ENCODE measurements at places on chromosomes 5 and 9.
A peak's percentile ranks its signal among the peaks of the same experiment; 100 is the strongest.

DNA sequence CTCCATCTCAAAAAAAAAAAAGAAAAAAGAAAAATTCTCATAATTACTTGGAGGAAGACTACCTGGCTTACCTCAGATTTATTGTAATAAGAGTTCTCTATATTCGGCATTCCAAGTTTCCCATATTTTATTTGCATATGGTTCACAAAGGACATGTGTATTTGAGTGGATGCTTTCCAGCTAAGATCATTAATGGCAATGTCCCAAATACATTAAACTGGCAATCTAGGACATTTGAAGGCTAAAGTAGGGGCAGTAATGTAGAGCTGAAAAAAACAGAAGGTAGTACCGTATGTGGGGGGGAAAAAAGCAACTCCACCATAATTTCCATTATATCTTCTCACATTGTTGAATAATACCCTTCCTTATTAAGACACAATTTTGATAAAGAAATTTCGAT, 4.9 kb downstream of the TUT7 start:
- no peak for DNase-seq

DNA sequence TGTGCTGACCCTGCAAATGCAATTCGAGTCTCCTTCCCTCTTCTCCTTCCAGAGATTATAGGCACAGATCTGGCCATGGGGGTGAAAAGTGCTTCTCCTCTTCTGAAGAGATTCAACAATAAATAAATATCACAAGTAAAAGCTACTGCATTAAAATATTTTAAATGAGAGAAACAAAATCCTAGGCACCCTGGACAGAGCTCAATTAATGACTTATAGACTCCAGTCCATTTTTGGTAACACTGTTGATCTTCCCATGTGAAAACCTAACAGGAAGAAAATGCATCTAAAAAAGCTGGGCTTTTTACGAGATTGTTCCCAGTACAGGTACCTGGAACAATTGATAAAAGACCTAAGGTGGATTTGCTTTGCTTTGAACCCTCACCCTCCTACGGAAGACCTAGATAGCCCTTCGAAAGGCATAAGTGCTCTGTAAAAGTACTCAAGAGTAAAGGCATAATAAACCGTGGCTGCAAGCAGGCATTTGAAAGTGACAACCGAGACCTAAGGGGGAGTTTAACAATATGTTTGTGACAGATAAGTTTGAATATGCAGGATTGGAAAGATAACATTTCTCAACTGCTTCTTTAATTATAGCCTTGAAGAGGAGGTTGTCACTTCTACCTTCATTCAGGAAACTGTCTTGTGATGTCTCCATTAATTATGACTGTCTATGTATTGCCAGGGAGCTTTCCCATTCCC, 29.4 kb upstream of the MED10 start:
- no peak for DNase-seq

DNA sequence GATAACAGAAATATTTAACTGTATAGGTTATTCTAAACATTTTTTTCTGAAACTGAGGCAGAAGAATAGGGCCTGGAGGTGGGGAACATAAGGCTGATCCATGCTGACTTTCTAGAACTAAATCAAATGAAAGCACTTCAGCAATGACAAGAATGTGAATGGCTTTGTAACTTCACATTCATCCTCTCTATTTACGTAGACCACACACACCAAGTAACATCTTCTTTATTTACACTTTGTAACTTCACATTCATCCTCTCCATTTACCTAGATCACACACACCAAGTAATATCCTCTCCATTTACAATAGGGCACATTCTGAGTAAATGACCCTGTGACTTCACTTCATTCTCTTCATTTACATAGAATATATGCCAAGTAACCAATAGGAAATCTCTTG, 251.8 kb upstream of the CDH9 start:
- no peak for DNase-seq

- peak; percentile 76 for DNase-seq
These were observed 58.2 kb upstream of the RXRA start for GRCh38 chr9:134267881-134268724.

DNA sequence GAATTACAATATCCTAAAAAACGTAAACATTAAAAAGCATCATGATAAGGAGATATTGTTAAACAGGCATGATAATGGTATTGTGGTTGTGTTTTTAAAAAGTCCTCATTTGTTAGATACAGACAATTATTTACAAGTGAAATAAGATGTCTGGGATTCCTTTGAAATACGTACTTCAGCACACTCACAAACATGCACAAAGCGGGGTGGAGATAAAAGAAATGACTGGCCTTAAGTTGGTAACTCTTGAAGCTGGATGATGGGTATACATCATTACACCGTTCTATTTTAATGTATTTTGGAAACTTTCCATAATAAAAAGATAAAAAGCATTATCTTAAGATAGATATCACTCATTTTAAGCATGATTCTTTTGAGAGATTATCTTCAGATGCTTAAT, 1.0 kb downstream of the FAM200C start:
- DNase-seq = no peak

- no peak for DNase-seq
These were observed 59.9 kb upstream of the CER1 start for GRCh38 chr9:14782286-14783051.

- no peak for DNase-seq
These were observed 46.0 kb upstream of the AKNA start for GRCh38 chr9:114433720-114434255.

DNA sequence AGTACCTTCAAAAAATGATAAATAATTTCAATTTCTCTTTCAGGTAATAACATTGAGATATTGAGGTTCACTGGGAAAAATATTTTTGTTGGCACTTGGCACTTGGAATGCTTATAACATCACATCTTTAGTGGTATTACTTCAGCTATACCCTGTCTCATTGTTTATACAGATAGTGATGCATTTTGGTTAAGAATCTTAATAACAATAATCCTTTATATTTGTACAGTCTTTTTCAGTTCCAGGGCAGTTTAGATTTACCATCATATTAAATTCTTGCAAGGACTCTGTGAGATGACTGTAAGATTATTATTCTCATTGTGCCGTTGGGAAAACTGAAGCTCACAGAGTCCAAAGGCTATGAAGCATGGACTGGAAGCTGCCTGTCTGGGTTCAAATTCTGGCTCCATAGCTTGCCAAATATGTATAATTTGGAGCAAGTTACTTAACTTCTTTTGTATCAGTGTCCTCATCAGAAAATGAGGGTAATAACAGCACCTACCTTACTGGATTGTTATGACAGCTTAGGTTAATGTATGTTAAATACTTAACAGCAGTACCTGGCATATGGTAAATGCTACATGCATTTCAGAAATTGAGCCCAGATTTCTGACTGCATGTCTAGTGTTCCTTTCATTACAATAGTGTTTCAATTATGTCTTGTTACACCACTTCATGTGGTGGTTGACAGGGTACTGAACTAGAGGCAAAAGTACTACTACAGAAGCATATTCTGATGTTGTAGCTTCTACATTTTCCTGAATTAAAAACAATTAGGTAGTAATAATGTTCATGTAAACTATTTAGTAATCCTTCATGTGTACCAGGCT, 272.2 kb downstream of the PLK2 start:
- no peak for DNase-seq

GRCh38 chr5:74261866-74262265, 378.7 kb downstream of the ENC1 start:
- DNase-seq = no peak

GRCh38 chr9:126154869-126155268, 171.8 kb upstream of the MVB12B start:
- DNase-seq = no peak

DNA sequence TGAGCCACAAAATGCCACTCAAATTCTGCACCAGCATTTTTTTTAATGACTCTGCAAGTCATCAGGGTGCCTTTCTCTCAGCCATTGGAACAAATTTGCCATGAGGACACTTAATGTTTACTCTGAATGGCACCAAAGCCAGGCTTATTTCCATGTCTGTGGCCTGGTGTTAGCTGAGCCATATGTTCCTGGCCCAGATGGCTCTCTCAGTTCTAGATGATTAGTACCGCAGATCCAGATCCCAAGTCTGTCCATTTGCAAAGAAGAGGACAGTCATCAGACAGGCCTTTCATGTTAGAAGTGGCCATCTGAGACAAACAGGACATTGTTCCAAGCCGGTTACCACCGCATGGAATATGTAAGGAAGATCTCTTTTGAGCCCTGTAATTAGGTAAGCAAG, 70.3 kb downstream of the INSYN2B start:
- no peak for DNase-seq

DNA sequence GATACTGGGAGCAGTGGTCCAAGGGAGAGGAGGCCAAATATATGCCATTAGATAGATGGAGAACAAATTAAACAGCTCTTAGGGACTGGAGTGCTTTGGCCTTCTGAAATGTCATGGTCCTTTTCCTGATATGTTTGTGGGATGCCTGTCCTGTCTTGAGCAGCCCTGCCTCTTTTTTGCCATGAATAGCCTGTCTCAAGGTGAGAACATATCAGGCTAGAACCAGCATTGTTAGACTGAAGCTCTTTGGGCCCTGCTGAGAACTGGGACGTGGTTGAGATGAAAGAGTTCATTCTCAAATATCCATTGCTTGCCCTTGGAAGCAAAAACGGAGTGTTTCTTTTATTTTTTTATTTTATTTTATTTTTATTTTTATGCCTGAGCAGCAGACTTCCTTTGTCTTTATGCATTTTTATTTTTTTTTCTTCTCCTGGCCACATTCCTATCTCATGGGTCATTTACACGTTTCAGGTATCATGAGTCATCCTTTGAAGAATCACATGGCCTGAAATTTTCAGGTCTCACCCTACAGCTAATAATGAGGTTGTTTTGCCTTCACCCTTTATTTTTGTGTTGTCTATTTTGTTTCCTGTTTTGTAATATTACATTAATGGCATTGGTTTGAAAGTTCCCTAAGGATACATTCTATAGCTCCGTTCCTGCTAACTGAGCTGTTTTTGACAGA, 371.4 kb downstream of the PSAT1 start:
- DNase-seq = no peak

DNA sequence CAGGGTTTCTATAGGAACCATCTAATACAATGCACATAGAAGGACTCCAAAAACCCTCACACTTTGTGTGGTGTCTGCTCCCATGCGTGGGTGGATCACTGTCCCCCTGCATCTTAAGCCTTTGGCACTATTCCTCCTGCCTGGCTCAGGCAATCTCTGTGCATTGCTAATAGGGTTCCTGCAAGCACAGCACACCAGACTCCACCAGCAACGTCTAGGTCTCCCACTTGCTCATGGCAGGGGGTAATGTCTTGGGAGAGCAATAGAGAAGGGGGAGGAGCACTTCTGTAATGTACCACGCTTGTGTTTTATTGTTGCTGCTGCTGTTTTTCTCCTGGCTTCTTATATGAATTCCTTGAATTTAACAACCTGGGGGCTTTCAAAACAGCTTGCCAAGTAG, 182.6 kb upstream of the GLRA1 start:
- no peak for DNase-seq

- peak; percentile 54 for DNase-seq
These were observed 162.4 kb upstream of the ZNF608 start for GRCh38 chr5:124908581-124909451.

DNA sequence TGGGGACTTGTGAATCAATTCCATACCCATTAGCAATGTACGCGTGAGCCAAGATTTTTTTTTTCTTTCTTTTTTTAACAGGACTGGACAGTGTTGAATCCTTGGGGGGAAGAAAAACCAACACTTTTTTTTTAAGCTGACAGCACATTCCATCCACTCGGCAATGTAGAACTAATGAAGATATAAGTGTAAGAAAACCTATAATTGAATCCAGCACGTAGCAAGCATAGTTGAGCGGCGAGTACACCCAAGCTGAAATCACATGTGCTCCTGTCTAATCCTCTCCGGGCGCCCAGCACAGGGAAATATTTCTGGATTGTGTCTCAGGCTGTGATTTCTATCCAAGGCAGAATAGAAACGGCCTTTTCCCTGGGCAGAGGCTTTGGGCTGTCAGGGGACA, 118.2 kb downstream of the BOD1 start:
- no peak for DNase-seq

- no peak for DNase-seq
These were observed 48.5 kb downstream of the WNK2 start for GRCh38 chr9:93232388-93232960.

GRCh38 chr5:142716963-142717362, 31.1 kb upstream of the FGF1 start:
- DNase-seq = no peak

DNA sequence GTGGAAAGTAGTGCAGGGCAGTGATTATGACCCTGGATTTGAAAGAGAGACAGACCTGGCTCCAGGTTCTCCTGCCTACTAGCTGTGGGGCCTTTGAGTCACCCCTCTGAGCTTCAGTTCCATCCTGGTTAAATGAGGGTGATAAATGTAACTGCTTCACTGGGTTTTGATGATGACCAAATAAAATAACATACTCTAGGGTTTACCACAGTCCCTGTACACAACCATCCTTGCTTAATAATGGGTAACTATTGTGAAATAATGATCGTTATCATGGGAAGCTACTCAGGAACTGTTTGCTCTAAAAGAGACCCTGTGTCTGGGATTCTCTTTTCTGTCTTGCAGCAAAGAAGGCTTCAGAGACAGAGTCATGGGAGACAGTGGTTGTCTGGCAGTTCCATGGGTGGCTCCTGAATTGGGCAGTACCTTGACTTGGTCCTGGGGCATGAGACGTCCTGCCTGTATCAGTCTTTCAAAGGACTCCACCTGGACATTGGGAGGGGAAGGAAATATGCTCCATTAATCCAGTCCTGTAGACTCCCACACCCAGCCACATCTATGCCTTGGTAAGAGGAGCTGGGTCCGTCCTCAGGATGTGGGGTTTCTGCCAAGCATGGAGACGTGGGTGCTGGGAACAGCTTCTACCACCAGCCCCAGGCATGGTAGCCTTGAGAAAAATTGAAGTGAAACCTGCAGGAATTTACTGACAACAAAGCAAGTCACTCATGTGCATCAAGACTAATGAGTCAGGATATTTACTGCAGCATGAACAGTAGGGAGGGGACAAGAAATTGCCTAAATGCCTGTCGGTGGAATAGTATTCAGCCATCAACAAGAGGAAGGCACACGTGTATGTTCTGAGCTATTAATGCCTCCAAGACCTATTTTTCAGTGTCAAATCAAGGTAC, 23.4 kb downstream of the AKNA start:
- DNase-seq = no peak

DNA sequence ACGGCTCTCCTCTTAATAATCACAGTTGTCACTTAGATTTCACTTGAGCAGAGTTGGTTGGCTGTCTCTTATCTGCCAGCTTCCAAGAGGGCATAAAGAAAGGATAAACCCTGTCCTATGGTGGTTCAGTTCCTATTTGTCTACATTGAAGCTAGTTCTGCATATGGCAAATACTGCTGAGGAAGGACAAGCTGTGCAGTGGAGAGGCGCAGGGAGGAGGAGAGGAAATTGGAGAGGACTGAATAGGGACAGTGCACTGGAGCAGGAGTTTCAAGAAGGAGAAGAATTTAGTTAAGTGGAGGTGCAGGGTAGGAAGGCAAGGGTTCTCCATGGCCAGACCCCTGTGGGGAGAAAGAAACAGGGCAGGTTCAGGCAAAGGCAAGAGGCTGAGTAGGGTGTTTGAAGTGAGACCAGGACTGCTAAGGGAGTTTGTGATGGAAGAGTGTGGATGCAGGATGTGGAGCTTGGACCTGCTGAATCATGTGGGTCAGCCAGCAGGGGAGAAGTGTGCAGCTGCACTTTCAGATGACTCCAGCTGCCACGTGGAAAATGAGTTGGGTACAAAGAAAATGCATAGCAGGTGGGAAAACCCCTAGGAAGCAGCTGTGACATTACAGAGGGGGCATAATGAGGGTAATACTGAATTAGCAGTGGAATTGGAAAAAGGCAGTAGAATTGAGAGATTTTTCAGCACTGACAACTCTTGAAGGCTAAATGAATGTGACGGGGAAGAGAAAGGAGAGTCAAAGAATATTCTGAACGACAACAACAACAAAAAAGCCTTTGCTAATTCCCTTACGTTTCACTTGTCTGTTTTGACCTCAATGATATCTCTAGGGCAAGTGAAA, 66.8 kb downstream of the MAMDC2 start:
- DNase-seq = no peak

All from mucosa of descending colon (tissue), 3 donors.